Activated CD4-positive, CD25-positive, alpha-beta regulatory T cell (primary cell): ENCODE measurements at places on chromosomes 4 and X.
A peak's percentile ranks its signal among the peaks of the same experiment; 100 is the strongest.

DNA sequence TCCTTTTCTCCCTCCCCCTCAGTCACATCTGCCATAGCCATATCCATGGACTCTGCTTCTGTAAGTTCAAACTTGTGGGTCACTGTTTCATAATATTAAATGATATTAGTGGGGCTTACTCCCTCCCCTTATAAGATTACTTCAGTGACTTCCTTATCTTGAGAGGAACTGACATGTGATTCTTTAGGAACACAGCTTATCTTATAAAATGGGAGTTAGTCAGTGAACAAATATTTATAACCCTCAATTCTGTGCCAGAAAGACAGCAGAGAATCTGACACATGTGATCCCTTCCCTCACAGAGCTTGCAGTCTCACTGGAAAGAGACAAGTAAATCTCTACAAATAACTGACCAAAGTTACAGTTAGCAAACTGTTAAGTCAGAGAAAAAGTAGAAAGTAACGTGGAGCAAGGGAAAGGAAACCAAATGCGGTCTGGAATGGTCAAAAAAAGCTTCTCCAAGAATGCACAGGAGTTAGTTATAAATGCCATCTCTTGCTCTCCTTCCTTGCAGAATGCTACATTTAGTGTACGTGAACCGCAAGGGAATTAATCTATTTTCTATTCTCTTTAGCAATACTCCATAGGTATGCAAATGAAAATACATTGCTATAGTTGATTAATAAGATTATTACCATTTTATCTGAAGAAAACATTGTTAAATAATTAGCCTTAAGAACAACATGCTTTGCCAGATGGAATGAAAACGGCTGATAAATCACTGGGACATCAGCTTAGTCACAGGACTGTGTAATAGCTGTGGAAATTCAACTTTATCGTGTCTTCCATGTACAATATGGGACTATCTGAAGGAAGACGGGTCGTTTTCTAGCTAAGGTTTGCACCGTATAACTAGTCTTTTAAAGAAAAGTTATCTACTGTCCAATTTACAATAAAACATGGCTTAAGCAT is 29.0 kb downstream of the SGMS2 start:
- no peak for DNase-seq

DNA sequence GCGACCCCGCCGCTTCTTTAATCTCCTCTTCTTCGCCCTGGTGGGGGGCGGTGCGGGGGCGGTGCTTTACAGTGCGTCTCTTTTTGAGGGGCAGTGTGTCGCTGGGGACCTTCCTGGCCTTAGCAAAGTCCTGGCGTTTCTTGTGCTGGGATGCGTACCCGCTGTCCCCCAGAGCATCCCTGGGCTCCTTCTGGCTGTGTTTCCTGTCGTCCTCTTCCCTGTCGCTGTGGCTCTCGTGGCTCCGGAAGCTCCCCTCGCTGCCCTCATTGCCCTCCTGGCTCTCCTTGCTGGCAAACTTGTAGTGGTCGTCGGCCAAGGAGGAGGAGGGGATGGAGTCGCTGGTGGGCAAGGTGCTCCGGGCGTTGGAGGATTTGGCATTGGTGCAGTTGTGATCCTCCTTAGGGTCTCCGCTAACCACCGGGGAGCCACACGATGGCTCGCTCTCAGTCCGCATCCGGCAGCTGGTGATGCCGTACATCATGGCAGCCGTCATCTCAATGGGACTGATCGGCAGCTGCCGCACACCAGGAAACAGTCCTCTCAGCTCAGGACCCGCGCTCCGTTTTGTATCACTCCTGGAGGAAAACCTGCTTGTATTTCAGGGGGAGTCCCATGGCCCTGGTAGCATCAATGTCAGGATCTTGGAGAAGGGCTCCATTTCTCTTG is 30.4 kb upstream of the TMSB15A start:
- no peak for DNase-seq

DNA sequence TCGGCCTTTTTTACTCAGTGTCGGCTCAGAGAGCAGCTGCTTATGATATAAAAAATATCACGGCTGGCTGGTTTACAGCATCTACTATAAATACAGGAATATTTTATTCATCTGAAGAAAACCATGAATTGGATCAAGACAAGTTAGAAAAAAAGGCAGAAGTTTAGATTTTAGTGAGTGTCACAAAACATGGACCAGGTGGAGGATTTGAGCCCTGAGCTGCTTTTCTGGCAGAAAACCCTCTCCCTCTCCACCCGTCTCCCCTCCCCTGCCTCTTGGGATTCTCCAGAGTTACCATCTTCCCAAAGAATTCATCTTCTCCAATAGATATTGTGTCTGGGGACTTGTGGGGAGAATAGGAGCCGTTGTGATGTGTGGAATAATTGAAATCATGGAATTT is 142.8 kb upstream of the RAI2 start:
- DNase-seq = no peak

DNA sequence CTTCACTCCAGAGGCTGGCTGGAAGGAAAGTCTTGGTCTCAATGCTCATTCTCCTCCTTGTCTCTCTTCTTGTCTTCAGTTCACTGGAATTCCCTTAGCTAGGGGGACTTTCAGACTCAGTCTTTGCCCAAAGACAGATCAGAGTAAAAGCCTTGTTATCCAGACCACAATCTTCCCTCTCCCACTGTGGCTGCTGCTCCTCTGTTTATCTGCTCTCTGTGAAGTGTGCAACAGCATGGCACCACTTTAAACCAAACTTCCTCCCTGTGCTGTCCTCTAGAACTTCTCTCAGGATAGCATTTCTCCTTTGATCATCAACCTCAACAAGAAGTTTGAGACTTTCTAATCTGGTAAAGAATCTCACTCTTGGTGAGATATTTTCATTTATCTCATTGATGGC is 530.1 kb upstream of the SLIT2 start:
- no peak for DNase-seq

DNA sequence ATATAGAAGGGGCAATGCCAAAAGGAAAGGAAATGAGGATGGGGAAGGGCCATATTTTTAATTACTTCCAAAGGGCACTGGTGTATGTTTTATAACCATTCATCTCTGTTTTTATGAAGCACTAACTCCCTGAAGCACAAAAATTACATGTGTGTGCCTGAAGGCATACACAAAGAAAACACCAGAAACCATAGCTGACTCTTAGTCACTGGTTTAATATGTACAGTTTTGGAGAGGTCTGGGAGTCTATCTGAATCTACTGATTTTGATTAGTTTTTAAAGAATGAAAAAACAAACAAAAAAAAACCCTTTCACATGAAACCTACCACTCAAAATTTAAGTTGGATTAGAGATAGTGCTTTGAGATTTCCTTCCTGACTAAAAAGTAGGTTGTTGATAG is 438.7 kb downstream of the RPA4 start:
- no peak for DNase-seq

DNA sequence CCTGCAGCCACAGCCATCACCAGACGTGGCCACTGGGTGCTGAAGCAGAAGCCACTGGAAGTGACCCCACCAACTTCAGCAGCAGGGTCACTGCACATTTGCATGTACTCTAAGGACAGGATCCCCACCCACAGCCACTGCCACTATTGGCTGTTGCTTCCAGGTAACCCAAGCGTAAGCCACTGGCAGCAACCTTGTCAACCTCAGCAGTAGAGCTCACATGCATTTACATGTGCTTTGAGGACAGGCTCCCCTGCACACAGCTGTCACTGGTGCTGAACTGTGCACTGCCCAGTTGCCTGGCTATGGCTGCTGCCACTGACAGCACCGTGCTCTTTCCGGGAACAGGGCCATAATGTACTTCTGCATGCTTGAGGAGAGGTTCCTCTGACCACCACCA is 332.4 kb upstream of the DMD start:
- DNase-seq = no peak

DNA sequence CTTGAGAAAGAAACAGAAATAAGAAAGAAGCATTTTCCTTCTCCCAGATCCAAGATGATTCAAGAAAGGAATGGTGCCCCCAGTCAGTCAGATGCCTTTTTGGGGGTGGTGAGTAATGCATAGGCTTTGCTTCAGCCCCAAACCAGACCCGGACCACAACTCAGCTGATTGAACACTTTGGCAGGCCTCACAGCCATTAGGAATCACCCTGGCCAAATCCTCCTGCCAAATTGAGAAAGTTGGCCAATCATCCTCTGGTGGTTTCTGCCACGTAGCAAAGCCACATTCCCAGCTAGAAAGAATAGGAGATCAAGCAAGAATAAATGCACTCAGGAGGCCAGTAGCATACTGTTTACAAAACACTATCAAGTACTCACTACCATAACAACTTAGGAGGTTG is 33.7 kb downstream of the FRMD7 start:
- no peak for DNase-seq

DNA sequence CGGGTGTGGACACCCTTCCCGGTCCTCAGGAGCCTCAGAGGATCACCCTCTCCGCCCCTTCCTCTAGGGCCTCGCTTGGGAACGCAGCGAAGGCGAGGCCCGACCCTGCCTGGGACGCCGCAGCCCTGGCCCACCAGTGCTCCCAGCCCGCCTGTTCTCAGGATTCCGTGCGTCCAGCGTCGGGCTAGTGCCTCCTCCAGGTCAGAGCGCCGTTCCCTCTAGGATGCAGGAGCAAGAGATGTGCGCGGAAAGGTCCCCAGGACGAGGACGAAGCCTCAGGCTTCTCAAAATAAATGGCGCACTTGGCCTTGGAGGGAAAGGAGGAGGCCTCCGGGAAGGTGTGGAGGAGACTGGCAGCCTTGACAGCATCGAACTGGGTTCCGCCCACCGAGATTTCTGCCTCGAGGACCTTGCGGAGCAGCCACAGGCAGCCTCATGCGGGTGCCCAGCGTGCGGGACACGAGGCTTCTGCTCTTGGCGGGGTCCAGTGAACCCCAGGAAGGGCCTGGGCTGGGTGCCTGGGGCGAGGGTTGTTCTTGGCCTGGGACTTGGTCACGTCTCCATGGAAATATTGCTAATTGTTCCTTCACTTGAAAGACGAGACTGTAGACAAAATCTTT is 35.1 kb downstream of the PITX2 start:
- no peak for DNase-seq

DNA sequence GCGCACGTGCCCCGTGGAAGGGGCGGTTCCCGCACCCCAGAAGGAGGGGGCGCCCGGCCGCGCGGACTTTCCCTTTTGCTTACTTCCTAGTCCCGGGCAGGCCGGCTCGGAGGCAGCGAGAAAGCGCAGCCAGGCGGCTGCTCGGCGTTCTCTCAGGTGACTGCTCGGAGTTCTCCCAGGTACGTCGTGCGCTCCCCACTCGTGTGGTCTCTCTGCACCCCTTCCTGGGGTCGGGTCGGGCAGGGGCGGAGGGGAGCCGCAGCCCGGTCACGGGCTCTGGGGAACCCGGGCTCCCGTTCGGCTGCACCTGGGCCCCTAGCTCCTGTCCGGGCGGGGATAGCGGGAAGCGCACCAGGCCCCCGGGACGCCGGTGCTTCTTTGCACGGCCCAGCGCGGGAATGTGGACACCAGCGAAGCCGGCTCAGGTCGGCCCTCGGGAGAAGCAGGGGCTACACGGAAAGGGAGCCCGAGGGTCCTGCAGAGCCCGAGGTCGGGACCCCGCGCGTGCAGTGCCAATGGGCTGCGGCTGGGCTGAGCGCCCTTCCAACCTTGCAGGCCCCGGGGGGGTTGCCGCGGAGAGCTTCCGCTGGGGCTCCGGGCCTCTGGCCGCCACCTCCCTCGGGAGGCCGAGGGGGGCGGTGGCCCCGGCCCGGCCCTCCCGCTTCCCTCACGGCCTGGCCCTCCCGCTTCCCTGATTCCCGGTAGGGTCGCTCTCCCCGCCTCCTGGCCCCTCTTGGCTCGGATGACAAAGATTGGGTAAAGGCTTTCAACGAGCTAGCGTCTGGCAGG is at the start of gene TLR2:
TSS of gene TLR2 (plus strand) at position 99 of the 789 bp plus-strand sequence. CDS start 18,628 bp downstream, outside the sequence.
- DNase-seq = peak; percentile 27

DNA sequence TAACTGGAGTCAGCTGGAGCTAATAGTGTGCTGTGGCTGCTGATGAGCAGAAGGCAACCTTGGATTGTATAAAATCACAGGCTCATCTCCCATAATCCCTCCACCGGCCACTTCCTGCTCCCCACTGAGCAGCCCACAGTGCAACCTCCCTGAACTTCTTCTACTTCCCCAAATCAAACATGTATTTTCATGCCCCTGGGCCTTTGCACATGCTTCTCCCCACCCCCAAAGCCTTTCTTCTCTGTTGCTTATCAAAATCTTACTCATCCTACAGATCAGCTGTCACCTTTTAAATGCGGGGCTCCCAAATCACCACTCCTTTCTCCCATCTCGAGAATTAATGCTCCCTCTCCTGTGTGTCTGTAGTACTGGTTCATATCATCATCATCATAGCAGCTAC is 35.8 kb downstream of the RHOH start:
- DNase-seq = no peak

DNA sequence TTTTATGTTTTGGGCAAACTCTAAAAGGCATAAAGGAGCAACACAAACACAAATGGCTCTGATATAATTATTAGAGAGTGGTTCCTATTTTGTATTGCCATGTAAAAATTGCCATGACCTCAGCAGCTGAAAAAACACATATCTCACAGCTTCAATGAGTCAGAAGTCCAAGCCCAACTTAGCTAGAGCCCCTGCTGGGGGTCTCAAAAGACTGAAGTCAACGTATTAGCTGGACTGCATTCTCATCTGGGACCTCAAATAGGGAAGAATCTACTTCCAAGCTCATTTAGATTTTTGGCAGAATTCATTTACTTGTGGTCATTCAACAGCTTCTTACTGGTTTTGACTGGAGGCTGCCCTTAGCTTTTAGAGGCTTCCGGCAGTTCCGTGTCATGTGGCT is 47.4 kb downstream of the FREM3 start:
- DNase-seq = no peak

DNA sequence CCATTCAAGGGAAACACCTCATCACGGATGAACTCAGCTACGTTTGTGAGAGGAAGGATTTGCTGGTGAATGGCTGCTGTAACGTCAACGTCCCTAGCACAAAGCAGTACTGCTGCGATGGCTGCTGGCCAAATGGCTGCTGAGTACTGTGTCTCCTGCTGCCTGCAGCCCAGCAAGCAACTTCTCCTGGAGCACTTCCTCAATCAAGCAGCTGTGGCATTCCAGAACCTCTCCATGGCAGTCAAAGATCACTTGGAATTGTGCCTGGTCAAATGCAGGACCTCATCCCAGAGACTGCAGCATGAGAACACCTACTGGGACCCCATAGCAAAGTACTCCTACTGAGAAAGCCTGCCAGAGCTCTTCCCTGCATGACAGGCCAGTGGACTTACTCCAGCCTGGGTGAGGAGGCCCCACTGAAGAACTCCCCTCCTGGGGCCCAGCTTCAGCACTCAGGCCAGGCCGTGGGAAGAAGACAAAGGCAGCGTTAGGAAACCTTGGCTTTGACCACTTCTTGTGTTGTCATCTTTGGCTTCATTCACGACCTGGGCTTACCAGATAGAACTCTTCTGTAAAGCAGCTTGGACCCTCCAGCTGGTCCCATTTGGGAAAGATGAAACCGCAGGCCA is 244.3 kb downstream of the RBMX2 start:
- DNase-seq = no peak
